ENCODE measurements at places on chromosomes 16 and 17. TPM values are rescaled to one million over a fixed set of nuclear protein-coding genes. Genes with fewer than 3 reads are reported as not detected.

DNA sequence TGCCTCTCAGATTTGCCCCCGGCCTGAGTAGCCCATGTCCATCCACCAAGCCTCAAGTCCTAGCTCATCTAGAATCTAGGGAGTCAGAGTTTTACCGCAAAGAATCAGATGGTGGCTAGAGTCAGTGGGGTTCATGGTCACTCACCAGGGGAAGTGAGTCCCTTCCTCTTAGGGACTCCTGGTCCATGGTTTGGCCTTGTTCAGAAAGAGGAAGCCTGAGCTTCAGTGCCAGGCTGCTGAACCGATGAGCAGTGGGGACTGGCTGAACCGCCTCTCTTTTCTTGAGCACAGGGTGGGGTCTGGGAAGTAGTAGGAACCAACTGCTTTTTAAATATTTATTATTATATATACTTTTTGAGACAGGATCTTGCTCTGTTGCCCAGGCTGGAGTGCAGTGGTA lies 160.3 kb downstream of the NTN1 start:
- DNase-seq = no peak
- no peaks in the 10 kb centered on the region for H3K4me1 ChIP-seq
- no peaks in the 10 kb centered on the region for H3K27me3 ChIP-seq
- H3K4me3 ChIP-seq = no peak overlapping the region

DNA sequence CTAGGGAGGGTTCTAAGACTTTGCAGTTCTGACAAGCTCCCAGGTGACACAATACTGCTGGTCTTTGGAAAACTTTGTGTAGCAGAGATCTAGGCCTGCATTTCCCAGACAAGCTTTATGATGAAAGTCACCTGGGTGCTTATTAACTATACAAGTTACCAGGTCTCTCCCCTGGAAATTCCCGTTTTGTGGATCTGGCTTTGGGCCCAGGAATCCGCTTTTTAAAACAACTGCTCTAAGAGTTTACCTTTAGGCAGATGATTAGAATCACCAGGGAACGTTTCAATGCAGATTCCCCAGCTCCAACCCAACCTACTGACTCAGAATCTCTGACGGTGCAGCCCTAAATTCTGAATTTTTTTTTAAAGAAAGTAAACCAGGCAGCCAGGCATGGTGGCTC lies 36.3 kb downstream of the MYH3 start:
- no peak for DNase-seq
- no peak overlapping the region for H3K27ac ChIP-seq
- no peak overlapping the region for H3K4me3 ChIP-seq
- no peaks in the 10 kb centered on the region for H3K27me3 ChIP-seq
- H3K4me1 ChIP-seq = no peaks in the 10 kb centered on the region
- no peaks in the 10 kb centered on the region for H3K36me3 ChIP-seq

- no peaks in the 10 kb centered on the region for H3K27me3 ChIP-seq
- H3K4me1 ChIP-seq = peaks cover 10% of the 10 kb centered on the region
- no peak overlapping the region for H3K27ac ChIP-seq
- H3K4me3 ChIP-seq = no peak overlapping the region
- peak; percentile 46 for DNase-seq
- H3K36me3 ChIP-seq = no peaks in the 10 kb centered on the region
Measured at GRCh38 chr17:19703828-19704613, 12.4 kb downstream of the SLC47A2 start.

- no peaks in the 10 kb centered on the region for H3K27me3 ChIP-seq
- H3K4me3 ChIP-seq = no peak overlapping the region
- DNase-seq = no peak
- H3K36me3 ChIP-seq = no peaks in the 10 kb centered on the region
- H3K27ac ChIP-seq = no peak overlapping the region
- H3K4me1 ChIP-seq = no peaks in the 10 kb centered on the region
Measured at GRCh38 chr17:69864462-69864861, 210.6 kb upstream of the KCNJ16 start.

DNA sequence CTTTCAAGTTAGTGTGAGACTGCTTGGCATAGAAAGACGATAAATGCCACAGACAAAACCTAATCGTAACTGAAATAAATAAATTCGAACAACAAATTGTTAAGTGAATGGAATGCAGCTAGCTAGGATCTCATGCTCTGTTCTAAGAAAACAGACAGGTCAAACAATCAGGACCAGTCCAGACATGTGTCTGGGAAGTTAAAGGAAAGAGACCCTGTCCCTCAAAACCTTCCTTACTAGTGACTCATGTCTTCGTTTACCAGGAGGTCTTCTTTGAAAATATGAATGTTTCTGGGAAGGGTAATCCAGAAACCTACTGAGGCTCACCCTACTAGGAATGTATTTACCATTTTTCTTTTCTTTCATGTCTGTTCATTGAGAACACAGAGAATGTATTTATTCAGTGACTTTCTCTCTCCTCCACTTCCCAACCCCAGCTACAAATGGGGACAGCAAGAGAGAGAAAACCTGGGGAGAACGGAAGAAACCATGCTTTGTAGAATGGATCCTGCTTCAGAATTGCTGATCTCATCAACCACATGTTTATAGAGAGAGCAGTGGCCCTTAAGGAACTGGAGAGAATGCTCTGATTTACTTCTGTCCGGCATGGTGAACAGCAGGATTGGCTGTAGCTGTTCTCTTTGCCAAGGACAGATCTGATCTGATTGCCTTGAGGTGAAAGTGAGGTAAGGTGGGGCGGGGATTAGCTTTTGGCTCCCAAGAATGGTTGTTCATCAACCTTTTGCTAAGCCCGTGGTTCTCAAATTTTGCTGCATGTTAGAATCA lies 39.4 kb upstream of the DHX8 start:
- H3K4me1 ChIP-seq = peaks cover 6% of the 10 kb centered on the region
- no peak for DNase-seq
- H3K36me3 ChIP-seq = no peaks in the 10 kb centered on the region
- no peaks in the 10 kb centered on the region for H3K27me3 ChIP-seq

- no peaks in the 10 kb centered on the region for H3K36me3 ChIP-seq
- peak overlapping the region; percentile 95 for H3K27ac ChIP-seq
- peak; percentile 92 for DNase-seq
- peaks cover 41% of the 10 kb centered on the region for H3K4me1 ChIP-seq
Measured at GRCh38 chr17:75077496-75078283, 10.1 kb upstream of the SLC16A5 start.

GRCh38 chr17:37490022-37490587 lies 414 bp downstream of the DUSP14 start:
- peaks cover 6% of the 10 kb centered on the region for H3K4me1 ChIP-seq
- H3K27me3 ChIP-seq = no peaks in the 10 kb centered on the region
- peak overlapping the region; percentile 67 for H3K27ac ChIP-seq
- H3K4me3 ChIP-seq = peak overlapping the region; percentile 79
- DNase-seq = peak; percentile 84

DNA sequence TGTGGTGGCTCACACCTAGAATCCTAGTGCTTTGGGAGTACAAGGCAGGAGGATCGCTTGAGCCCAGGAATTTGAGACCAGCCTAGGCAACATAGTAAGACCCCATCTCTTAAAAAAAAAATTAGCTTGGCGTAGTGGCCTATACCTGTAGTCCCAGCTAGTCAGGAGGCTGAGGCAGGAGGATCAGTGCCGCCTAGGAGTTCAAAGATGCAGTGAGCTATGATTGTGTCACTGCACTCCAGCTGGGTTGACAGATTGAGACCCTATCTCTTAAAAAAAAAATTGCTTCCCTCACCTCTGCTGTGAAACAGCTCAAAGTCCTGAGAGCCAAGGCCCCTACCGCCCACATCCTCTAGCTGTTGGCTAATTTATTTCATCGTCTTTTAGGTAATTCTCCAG lies 10.2 kb downstream of the NDE1 start:
- no peak overlapping the region for H3K4me3 ChIP-seq
- H3K4me1 ChIP-seq = no peaks in the 10 kb centered on the region
- no peaks in the 10 kb centered on the region for H3K36me3 ChIP-seq
- H3K27ac ChIP-seq = no peak overlapping the region
- DNase-seq = no peak

- peak overlapping the region; percentile 61 for H3K27ac ChIP-seq
- no peaks in the 10 kb centered on the region for H3K27me3 ChIP-seq
- H3K4me3 ChIP-seq = peak overlapping the region; percentile 11
- H3K4me1 ChIP-seq = peaks cover 18% of the 10 kb centered on the region
Measured at GRCh38 chr16:56424791-56425438, 430 bp downstream of the AMFR start.

DNA sequence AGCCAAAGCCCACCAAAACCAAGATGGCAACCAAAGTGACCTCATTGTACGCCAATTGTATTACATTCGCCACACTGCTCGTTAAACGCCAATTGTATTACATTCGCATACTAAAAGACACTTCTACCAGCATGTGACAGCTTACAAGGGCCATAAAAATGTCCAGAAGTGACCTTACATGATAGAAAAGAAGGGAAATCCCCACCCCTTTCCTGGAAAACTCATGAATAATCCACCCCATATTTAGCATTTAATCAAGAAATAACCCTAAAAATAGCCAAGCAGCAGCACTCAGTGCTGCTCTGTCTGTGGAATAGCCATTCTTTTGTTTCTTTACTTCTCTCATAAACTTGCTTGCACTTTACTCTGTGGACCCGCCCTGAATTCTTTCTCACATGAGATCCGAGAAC lies 25.7 kb downstream of the PSMD7 start:
- no peak overlapping the region for H3K27ac ChIP-seq
- no peak for DNase-seq
- no peaks in the 10 kb centered on the region for H3K4me1 ChIP-seq
- H3K27me3 ChIP-seq = no peaks in the 10 kb centered on the region
- no peak overlapping the region for H3K4me3 ChIP-seq

- no peak for DNase-seq
- no peak overlapping the region for H3K27ac ChIP-seq
- no peaks in the 10 kb centered on the region for H3K36me3 ChIP-seq
- no peak overlapping the region for H3K4me3 ChIP-seq
- no peaks in the 10 kb centered on the region for H3K4me1 ChIP-seq
Measured at GRCh38 chr16:88285514-88285822, 97.3 kb upstream of the ZNF469 start.

- H3K27ac ChIP-seq = peak overlapping the region; percentile 41
- no peaks in the 10 kb centered on the region for H3K36me3 ChIP-seq
- no peaks in the 10 kb centered on the region for H3K27me3 ChIP-seq
- H3K4me3 ChIP-seq = peak overlapping the region; percentile 47
Measured at GRCh38 chr17:75031972-75032719, 14.6 kb downstream of the ATP5PD start.

GRCh38 chr16:48524348-48525200 lies 85.4 kb downstream of the N4BP1 start:
- no peaks in the 10 kb centered on the region for H3K27me3 ChIP-seq
- H3K36me3 ChIP-seq = no peaks in the 10 kb centered on the region
- H3K4me1 ChIP-seq = no peaks in the 10 kb centered on the region
- H3K4me3 ChIP-seq = no peak overlapping the region
- no peak for DNase-seq

- no peaks in the 10 kb centered on the region for H3K4me1 ChIP-seq
- no peaks in the 10 kb centered on the region for H3K27me3 ChIP-seq
Measured at GRCh38 chr17:31525801-31526549, 134.5 kb downstream of the RAB11FIP4 start.

DNA sequence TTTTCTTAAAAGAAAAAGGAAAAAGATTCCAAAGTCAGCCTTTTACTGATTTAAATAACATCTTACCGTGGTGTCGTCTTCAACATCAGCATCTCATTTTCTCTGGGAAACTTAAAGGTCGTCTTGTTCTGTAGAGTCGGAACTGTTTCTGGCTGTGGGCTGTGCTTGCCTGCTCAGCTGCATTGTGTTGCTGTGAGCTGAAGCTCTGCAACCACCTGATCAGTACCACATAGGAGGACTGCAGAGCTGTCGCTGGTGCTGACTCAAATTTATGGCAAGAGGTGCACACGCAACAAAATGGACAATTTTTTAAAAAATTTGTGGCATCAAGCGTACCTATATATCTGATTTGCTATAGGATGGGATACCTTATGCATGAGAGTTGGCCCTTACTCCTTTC lies at the start of gene OMG:
Gene OMG, minus strand, starts transcription at position 150 of the 400 bp plus-strand sequence. CDS start 908 bp downstream, outside the sequence.
- no peak for DNase-seq
- no peak within 1 kb of the TSS for H3K27ac ChIP-seq
- H3K36me3 ChIP-seq = no peaks in the 10 kb centered on the region
- H3K4me3 ChIP-seq = no peak within 1 kb of the TSS
- no peaks in the 10 kb centered on the region for H3K4me1 ChIP-seq
- no peaks in the 10 kb centered on the region for H3K27me3 ChIP-seq

DNA sequence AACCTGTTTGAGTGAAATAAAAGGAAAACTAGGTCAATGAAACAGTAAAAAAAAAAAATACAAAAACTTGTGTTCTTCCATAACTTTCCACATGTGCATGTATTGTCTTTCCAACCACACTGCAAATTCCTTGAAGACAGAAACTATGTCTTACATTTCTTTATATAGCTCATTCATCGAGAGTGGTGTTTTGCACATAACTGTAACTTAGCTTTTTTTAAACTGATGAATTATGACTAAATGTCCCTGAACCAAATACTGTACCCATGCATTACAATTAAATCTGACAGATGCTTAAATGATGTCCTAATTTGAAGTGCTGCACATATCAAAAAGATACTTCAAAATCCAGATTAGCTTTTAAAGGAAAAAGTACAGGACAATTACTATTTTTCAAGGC lies 50.1 kb downstream of the BRIP1 start:
- no peaks in the 10 kb centered on the region for H3K4me1 ChIP-seq
- no peak overlapping the region for H3K27ac ChIP-seq
- H3K27me3 ChIP-seq = no peaks in the 10 kb centered on the region
- no peak overlapping the region for H3K4me3 ChIP-seq
- no peak for DNase-seq

USP31 gene
- 19.7 TPM for total RNA-seq

TBC1D3G gene
- total RNA-seq = not detected

CCDC200 gene
- not detected for total RNA-seq

DOC2B gene
- total RNA-seq = 21.6 TPM

SDR42E2 gene
- total RNA-seq = not detected

TBC1D26 gene
- not detected for total RNA-seq

CCL17 gene
- 1.5 TPM for total RNA-seq

KRT32 gene
- total RNA-seq = not detected

ITGAE gene
- total RNA-seq = 16.5 TPM

Data from kidney (tissue), 22 donors.